ENCODE measurements at places on chromosomes 7 and 10.
A peak's percentile ranks its signal among the peaks of the same experiment; 100 is the strongest.

- DNase-seq = no peak
Observed at GRCh38 chr7:99514050-99514449, 9.6 kb downstream of the ZKSCAN5 start.

DNA sequence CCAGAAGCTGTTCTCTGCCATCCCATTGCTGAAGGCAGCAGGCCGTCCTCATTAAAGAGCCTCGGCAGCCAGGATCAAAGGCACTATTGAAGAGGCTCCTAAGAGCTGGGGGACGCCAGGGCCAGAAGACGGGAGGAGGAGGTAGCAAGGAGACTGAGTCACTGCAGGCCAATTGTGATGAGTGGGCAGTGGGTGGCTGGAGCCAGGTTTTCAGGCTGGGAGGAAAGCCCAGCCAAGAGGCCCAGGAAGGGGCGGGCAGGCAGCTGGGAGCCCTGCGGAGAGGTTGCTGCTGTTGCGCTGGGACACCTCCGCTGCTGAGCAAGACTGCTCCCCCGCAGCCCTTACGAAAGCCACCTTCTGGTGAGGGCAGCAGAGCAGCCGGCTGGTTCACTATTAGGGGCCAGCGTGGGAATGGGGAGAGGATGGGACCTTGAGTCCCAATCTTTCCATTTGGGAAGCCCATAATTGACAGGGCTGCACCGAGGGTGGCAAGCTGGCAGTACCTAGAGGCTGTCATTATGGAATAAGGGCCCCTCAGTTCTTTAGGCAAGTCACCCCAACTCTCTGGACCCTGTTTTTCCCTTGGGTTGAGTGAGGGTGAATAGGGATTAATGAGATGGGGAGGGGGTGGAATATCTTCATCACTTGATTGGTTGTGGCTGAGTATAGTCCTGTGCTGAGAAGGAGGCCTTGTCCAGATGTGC is 48.4 kb downstream of the UNC5B start:
- no peak for DNase-seq

- DNase-seq = peak; percentile 8
Observed at GRCh38 chr7:37173670-37174069, 275.0 kb downstream of the ELMO1 start.

- no peak for DNase-seq
Observed at GRCh38 chr7:8973601-8974000, 540.2 kb downstream of the NXPH1 start.

GRCh38 chr10:132860532-132860931 is 74.6 kb upstream of the NKX6-2 start:
- DNase-seq = no peak

GRCh38 chr10:2714597-2714996 is 352.8 kb upstream of the PFKP start:
- no peak for DNase-seq

DNA sequence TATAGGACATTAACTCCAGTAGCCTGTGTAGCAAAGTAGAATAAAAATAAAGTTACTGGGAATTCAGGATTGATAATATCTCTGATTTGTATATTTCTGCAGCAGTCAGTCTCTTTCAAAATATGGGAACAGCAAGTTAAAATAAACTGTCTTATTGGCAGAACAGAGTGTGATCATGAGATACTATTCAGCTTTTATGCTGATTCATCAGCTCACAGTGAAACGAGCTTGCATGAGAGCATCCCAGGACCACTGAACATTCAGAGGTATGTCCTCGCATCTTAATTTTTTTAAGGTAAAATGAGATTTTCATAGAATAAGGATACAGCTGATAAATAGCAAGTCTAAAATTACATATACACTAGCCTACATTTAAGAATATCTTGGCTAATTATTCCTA is 282.5 kb upstream of the MYO3A start:
- DNase-seq = no peak

- no peak for DNase-seq
Observed at GRCh38 chr7:80542398-80542797, 30.5 kb upstream of the GNAT3 start.

- DNase-seq = no peak
Observed at GRCh38 chr7:84484502-84485079, 290.0 kb upstream of the SEMA3A start.

- DNase-seq = no peak
Observed at GRCh38 chr10:112246-112645, 23.0 kb upstream of the ZMYND11 start.
